ENCODE measurements at places on chromosomes 4 and X.

DNA sequence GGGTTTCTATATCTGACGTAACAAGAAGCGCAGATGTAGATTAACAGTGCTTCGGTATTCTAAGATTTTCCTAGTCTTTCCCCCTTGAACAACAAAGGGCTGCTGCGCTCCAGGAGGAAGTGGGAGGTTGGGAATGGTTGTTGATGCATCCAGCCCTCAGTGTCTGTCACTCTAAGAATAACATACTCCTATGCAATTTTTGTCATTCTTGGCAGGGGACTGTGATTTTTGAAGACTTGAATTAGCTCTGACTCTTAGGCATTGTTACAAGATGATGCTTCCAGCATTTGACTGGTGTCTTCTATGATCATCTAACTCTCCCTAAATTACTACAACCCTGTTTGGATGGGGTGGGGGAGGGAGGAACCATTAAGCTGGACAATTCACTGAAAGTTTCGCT lies 394.2 kb downstream of the ARHGAP24 start:
- DNase-seq = no peak

GRCh38 chr4:122555216-122555615 lies 65.7 kb downstream of the IL21 start:
- DNase-seq = no peak

DNA sequence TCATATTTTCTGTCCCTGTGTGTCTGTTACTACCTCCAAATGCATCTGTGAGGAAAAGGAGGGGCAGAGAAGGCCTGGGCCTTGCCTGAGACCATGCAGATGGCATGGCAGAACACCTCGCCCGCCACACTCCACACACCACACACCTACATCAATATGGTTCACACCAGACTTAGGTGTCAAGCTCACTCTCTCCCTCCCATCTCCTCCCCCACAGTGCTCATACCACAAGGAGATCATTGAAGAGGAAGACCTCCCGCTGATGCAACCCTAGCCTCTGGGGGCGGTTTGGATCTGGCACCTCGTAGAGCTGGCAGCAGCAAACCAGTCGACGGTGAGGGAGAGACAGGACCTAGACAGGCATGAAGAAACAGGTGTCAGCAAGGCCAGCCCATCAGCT lies 16.6 kb upstream of the KDM5C start:
- DNase-seq = no peak

GRCh38 chrX:130594453-130594916 lies 192.7 kb downstream of the RBMX2 start:
- DNase-seq = no peak

DNA sequence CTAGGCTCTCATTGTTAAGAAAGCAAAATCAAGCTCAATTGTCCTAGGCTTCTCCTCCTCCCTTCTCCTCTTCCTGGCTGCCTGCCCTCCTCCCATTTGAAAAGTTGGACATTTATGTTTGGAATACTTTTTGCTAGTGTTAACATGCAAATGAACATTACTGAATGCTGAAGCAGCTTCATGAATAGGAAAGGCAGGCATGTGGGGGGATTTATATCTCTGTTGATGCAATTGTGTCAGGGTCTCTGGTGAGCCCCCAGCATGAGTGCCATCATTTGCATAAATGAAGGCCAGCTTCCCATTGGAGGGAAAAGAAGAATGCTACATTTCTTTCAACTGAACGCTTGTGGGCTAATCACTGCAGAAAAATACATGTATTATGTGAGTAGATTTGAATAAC lies 160.1 kb upstream of the NDST3 start:
- DNase-seq = no peak

GRCh38 chrX:153495362-153495751 lies 577 bp downstream of the BGN start:
- DNase-seq = no peak

DNA sequence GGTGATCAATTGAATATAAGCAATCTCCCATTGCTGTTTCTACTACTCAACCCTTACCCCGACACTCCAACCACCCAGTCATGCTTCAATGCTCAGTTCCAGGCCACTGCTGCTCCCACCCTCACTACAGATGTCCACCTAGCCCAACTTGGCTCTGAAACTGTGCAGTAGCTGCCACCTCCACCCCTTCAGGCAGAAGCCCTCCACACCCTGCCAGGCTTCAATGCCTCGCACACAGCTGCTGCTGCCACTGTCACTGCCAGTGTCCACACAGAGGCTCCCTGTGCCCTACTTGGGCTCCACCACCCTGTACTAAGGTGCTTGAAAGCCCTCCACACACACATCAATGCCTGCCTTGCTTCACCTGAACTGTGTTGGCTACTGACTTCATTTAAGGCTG lies 34.6 kb downstream of the LAMTOR3 start:
- no peak for DNase-seq

DNA sequence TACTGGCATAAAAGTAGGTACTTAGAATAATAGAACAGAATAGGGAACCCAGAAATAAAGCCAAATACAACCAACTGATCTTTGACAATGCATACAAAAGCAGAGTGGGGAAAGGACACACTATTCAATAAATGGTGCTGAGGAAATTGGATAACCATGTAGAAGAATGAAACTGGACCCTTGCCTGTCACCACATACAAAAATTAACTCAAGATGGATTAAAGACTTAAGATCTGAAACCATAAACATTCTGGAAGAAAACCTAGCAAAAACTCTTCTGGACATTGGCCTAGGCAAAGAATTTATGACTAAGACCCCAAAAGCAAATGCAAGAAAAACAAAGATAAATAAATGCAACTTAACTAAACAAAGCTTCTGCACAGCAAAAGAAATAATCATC lies 45.6 kb downstream of the ARFIP1 start:
- no peak for DNase-seq

GRCh38 chr4:38060829-38061431 lies 100.7 kb downstream of the PTTG2 start:
- no peak for DNase-seq

DNA sequence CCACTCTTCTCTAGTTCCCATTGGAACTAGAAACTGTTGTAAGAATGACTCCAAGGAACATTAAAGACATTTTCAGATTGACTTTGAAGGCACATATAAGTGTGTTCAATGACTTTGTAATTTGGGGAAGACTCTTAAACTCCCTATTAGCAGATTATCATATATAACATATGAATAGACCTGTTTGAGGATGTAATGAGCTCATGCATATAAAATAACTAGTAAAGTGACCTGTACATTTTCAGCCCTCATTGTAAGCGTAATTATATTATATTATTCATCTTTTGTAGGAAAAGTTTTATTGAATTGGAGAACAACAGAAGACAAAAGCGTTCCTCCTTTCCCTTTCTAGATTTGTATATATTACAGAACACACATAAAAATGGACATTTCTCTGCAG lies 455.1 kb downstream of the IL1RAPL1 start:
- no peak for DNase-seq

DNA sequence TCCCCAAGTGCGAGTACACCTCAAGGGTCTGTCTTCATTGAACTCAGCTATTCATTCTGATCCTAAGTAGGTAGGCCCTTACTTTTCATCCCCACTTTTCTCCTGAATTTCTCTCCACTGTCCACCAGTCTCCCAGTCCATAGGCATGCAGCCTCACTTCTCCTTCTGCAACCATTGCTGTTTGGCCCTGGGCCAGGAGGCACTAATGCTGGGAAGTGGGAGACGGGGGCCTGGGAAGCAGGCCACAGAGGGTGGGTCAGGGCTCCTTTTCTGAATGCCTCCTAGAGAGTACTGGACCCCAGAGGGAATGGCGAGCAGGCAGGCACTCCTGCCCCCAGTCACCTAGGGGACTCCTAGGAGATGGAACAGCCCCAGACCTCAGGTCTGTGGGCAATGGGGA lies 203.5 kb upstream of the RPL34 start:
- DNase-seq = no peak

- no peak for DNase-seq
Measured at GRCh38 chr4:24471486-24472160, 112.7 kb downstream of the DHX15 start.

DNA sequence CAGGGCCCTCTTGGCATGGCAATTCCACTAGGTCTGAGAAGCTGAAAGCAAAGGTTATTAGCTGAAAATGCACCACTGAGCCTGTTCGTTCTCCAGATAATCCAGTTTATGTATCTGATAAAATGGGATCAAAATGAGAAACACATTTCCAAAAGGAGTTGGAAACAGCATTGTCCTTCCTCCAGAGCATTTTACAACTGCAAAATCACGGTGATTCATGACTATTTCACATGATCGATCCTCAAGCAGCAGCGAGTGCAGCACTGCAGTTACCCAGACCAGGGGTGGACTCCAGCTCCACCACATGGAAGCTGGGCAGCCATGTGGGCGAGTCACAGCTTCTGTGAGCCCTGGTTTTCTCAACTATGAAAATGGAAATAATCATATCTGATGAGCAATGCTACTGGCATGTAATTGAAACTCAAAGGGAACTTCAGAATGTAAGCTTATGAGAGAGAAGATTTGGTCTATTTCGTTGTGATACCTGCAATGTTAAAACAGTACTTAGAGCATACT lies 78.7 kb upstream of the MSX1 start:
- no peak for DNase-seq

- no peak for DNase-seq
Measured at GRCh38 chrX:44155126-44155525, 181.9 kb upstream of the NDP start.

DNA sequence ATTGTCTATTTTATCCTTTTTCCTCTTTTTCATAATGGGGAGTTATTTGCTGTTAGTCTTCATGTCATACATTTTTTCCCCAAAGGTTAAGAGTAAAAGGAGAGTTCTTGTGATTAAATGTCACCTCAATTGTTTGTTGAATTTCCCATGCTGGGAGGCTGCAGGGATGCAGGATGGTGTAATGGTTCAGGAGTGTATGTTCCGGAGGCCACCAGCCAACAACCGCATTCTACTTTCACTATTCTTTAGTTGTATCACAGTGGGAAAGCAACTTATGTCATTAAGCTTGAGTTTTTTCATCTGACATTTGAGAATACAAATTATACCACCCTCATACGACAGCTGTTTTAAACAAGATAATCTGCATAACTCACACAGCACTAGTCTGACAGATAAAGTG lies 15.4 kb downstream of the AFP start:
- DNase-seq = no peak

- DNase-seq = no peak
Measured at GRCh38 chr4:108453366-108453765, 167.0 kb upstream of the RPL34 start.

DNA sequence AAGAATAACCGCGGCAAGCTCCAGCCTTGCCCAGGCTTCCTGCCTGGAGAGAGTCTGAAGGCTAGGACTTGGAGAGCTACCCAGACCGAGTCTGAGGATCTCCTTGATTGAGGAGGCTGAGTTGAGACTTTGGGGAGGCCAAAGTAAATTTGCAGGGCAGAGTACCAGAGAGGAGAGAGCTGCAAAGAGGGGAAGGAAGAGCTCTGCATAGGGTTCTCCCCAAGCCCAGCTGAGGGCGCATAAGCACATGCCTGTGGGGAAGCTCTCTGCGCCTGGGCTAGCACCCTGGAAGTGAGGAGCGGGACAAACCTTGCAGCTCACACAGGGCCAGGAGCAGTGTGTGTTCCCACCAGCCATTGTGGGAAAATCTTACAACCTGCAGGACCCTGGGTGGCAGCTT lies 56.1 kb downstream of the FAM193A start:
- no peak for DNase-seq

DNA sequence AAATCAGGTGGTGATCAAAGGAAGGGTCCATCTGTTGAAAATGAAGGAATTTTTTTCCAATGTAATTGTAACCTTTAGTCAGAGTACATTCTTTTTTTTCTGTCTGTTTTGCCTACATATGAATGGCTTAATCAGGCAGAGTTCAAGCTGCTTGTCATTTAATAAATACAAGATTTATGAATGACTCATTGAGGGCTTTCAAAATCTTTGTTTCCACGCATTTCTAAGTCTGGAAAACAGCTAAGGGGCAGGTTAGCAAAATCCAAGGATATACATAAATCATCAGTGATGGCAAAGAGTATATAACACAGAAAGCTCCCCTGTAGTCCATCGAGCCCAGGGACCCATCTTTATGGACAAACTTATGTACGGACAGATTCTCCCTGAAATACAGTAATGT lies 1.8 kb downstream of the CA5B start:
- DNase-seq = no peak

- no peak for DNase-seq
Measured at GRCh38 chr4:4639370-4639769, 97.5 kb upstream of the STX18 start.

- DNase-seq = no peak
Measured at GRCh38 chr4:151144329-151145072, 45.1 kb downstream of the RPS3A start.

DNA sequence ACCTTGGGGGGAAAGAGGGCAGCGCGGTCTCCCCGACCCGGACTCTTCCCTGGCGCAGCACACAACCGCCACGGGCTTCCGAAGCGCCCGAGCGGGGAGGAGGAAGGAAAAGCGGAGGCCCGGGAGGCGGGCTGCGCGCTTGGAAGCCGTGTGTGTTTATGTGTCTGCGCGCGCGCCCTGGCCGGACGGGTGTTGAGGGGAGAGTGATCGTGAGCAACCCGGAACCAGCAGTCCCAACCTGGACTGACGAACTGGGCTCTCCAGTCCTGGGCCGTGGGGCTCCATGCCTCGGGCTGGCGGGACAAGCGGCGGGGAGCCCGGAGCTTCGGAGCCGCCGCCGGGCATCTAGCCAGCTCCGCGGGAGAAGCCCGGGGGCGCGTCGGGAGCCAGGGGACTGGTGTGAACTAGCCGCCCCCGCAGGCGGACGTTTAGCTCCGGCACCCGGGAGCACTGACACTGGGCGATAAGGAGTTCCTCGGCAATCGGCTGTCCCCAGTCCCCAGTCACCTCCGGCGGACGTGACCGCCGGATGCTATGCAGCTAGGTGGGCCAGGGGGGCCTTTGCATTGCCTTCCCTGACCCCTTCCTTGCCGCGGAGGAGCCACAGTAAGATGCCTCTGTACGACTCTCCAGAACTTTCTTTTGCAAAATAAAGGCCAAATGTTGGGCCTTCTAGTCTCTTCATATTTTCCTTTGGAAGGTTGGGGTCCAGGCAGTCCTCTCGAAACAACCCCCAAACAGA lies 74.8 kb upstream of the BCOR start:
- no peak for DNase-seq

DNA sequence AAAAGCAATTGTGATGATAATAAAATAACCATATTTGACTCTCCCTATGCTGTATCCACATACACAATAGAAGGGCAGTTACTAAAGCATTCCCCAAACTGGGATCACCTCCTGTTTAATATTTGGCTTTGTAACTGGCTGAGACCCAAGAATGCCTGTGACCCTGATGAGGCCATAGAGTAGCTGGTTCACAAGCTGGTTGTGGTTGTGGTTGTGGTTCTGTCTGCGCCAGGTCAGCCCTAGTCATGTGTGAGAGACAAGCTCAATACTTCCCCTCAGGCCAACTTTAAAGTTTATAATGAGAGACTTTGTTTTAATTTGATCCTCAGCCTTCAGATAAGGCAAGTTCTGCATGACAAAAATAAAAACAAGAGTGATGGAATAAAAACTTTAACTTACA lies 209.9 kb downstream of the PARM1 start:
- DNase-seq = no peak

- no peak for DNase-seq
Measured at GRCh38 chr4:155419266-155419665, 42.5 kb upstream of the MAP9 start.

GRCh38 chr4:8090312-8090711 lies 68.3 kb downstream of the ABLIM2 start:
- no peak for DNase-seq

- DNase-seq = no peak
Measured at GRCh38 chr4:139438141-139438540, 15.8 kb upstream of the RAB33B start.

Measured in iPS DF 6.9 (cell line).